Activated CD4-positive, alpha-beta T cell treated with anti-CD3 and anti-CD28 coated beads, Interleukin-2, Interleukin-4, amounts not matched to agents 100 ng/mL and 50 ng/mL, durations not matched to agents 16 hours and 8 hours (primary cell): ENCODE measurements at places on chromosomes 6 and 20.

- no peak for DNase-seq
These were observed 148.2 kb downstream of the PREX1 start for GRCh38 chr20:48679599-48679998.

- peak; percentile 1 for DNase-seq
These were observed 808.1 kb downstream of the MAFB start for GRCh38 chr20:39880890-39881289.

DNA sequence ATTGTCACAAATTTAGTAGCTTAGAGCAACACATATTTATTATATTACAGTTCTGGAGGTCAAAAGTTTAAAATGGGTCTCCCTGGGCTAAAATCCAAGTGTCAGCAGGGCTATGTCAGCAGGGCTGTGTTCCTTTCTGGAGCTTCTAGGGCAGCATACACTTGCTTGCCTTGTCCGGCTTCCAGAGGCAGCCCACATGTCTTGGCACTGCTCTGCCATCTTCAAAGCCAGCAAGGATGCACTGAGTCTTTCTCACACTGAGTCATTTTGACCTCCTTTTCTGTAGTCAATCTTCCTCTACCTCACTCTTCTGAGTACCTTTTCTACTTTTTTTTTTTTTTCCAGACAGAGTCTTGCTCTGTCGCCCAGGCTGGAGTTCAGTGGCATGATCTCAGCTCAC is 39.0 kb downstream of the ADGRF4 start:
- DNase-seq = peak; percentile 6

DNA sequence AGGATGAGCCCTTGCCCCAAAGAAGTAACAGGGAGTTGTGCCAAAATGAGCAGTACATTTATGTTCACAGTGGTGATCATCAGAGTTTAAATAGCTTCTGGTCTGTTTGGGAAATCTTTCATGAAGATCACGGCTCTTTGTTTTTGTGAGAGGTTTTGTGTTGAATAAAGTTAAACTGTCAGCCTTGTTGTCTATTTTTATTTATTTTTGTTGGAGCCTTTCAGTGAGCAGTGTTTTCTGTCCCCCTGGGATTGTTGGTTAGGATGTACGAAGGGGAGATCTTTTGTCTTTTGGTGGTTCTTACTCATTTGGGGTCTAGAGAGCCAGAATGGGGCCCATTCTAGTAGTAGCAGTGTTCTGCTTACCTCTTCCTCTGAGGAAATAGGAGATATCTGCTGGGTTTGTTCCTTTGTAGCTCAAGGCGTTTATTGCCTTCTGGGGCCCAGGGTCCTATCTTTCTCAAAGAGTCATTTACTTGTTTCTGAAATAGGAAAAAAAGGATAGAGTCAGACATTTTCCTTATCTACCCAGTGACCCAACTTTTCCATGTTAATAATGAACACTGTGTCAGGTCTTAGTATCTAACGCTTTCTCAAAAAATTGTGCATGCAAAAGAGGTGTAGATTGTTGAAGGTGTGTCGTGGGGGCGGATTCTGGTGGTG is 157.4 kb downstream of the JARID2 start:
- no peak for DNase-seq

DNA sequence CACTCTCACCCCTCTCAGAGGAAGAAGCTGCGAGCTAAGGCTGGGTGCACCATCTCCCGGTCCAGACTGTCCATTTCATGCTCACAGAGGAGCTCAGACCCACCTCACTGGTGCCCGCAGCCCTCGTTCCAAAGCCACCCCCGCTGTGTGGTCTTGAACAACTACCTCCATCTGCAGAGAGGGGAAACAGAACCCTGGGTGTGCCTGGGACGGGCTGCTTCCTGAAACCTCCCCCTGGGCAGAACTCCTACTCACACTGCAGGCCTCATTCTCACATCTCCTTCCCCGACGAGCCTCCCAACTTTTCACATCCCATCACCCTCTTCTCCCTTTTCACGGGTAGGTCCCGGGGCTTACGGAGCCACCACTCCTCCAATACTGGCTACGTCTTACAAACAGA is 18.1 kb downstream of the PMEPA1 start:
- DNase-seq = no peak

DNA sequence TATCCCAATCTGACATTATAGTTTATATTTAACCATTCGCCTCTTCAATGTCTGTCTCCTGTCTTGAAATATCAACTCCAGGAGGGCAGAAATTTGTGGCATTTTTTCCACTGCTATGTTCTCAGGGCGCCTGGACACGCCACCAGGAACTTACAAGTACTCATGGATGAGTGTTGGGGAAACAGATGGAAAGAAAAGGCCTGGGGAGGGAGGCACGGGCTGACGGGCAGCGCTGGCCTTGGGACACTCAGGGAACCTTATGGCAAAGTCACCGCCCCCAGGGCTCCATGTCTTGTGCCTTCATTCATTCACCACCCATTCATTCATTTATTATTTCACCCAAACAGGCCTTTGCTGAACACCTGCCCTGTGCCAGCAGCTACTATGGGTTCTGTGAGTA is 222.9 kb downstream of the PREX1 start:
- DNase-seq = no peak

DNA sequence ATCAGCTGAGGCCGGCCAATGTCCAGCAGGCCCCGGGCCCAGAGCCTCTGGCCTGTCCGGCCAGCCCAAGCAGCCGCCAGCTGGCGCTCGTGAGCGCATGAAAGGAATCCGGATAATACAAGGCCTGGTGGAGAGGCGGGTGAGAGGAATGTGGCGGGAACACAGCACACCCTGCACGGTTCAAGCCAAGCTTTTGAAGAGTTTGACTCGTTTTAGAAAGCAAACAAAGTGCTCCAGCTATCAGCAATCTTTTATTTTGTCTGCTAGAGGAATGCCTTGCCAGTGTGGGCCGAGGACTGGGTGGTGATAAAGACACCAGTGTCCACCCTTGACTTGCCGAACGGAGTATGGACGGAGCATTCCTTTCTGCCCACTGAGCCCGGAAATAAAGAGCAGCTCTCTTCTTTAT is 9.3 kb upstream of the NEDD9 start:
- DNase-seq = no peak

DNA sequence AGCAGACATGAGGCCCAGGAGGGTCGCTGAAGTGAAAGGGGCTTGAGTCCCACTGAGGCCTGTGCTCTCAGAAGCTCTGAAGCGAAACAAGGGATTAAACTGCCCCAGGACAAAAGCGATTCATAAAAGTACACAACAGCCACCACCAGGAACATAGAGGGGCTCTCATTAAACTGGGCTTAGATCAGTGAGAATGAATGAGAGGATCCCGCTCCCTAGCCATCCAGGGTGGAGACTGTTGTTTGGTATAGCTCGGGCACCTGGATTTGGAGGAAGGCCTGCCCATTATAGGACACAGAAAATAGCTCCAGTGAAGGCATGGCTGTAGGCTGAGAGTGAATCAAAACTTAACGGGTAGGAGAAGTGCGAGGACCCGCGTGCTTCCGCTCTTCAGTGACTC is 91.6 kb upstream of the TAB2 start:
- DNase-seq = no peak

GRCh38 chr20:39968495-39968894 is 720.5 kb downstream of the MAFB start:
- DNase-seq = no peak

- DNase-seq = no peak
These were observed 389.1 kb upstream of the CHD6 start for GRCh38 chr20:42007251-42007650.

DNA sequence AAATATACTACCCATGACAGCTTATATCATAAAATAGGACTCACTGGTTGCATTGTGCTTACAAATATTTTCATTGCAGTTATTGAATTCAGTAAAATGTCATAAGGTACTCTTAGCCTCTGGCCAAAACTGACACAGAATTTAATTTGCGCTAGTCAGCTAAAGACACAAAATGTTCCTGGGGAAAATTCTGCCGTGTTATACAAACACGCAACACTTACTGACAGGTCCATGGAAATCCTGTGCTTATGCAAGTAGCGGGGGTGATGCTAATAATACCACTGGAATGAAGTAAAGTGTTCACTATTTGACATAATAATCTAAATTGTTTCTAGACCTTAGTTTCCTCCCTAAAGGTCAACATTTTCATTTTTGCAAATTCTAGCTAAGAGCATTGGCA is 354.4 kb upstream of the RSPO3 start:
- DNase-seq = no peak

DNA sequence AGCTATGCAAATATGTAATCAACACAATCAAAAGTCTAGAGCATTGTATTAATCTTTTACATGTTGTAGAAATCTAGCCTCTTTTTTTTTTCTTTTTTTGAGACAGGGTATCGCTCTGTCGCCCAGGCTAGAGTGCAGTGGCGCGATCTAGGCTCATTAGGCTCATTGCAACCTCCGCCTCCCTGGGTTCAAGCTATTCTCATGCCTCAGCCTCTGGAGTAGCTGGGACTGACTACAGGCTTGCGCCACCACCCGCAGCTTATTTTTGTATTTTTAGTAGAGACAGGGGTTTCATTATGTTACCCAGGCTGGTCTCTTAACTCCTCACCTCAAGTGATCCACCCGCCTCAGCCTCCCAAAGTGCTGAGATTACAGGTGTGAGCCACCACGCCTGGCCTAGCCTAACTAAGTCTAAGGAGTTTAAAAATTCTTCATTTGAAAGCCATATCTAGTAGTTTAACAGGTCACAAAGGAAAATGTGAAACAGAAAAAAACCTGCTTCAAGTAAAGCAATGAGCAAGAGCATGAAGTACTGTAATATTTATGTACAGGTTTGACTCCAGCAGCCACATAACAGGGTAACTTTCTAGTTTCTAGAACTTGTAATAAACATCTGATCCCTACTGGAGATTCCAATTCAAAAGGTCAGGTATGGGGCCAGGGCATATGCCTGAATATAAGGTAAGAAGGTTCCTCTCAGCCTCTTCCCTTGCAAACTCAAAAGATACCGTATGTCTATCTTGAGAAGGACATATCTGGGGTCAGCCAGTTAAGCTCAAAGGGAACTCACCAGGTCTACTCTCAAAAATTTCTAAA is 4.4 kb downstream of the CPNE1 start:
- peak; percentile 32 for DNase-seq

DNA sequence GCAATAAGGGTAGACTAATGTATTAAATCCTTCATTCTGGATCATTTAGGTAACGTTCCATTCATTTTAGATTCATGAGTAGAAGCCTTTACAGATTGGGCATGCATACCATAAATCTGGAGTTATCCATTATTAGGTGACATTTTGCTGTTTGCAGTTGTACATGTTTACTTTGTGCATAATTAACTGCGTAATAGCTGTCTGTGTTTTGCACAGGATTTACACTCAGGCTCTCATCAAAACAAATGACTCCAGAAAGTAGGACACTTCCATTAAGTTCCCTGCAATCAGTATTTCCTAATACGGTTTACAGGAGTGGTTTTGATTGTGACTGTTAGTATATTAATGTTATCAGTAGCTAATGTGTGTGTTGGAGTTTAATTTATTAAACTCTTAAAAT is 997.4 kb downstream of the HACE1 start:
- no peak for DNase-seq

GRCh38 chr6:169023161-169023874 is 230.3 kb downstream of the THBS2 start:
- DNase-seq = no peak

DNA sequence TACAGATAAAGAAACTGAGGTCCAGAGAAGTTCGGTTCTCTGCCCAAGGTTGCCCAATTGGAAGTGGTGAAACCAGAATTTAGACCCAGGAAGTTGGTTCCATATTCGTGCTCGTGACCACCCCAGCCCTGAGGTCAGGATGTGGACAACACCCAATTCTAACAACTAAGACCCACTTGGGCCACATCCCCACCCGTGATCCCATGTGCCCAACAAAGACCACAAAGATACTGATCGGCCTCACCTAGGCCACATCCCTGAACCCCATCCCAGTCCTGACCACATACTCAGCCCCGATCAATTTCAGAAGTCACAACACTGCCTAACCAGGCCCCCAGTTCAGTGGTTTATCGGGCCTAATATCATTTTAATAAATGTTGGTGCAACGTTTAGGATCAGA is 138.4 kb downstream of the PREX1 start:
- DNase-seq = no peak

- no peak for DNase-seq
These were observed 78.0 kb downstream of the EDN3 start for GRCh38 chr20:59378396-59378795.

- DNase-seq = no peak
These were observed 7.1 kb upstream of the NPBWR2 start for GRCh38 chr20:64114356-64114971.

GRCh38 chr20:63102721-63103375 is 96.1 kb upstream of the BHLHE23 start:
- peak; percentile 43 for DNase-seq

GRCh38 chr6:2197177-2197671 is 48.2 kb downstream of the GMDS start:
- DNase-seq = no peak
